ENCODE measurements at places on chromosomes 7 and 10. TPM values are rescaled to one million over a fixed set of nuclear protein-coding genes. Genes with fewer than 3 reads are reported as not detected.

Gene NKX2-3
- polyA plus RNA-seq, result not detected

Gene VWDE
- polyA plus RNA-seq, result 3.1 TPM

Gene SOSTDC1
- polyA plus RNA-seq, result 60.6 TPM

Gene KCNMA1
- 4.1 TPM for polyA plus RNA-seq

Gene NME8
- polyA plus RNA-seq, result 0.28 TPM

DNA sequence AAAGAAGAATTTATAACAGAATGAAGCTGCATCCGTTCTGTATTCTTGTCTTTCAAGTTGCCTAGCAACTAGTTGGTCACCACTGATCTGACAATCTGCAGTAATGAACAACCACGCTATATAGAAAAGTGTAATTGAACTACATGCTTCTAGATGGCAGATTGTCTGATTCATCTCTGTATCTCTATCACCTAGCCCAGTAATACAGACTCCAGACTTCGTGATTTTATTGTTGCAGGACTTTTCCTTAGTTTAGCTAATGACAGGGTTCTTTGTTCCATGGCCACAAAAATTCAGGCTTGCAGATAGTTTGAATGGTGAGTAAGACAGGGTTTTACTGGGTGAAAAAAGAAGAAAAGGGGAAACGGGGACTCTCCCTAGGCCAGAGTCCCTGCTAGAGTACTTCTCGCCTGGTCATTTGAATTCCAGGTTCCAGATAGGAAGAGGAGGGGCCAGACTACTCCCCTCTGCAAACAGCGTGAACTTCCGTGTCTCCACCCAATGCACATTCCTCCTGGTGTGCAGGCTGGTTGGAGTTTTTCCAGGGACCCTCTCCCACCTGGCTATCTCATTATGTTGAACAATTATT is 45.9 kb downstream of the COL1A2 start:
- DNase-seq, result no peak

DNA sequence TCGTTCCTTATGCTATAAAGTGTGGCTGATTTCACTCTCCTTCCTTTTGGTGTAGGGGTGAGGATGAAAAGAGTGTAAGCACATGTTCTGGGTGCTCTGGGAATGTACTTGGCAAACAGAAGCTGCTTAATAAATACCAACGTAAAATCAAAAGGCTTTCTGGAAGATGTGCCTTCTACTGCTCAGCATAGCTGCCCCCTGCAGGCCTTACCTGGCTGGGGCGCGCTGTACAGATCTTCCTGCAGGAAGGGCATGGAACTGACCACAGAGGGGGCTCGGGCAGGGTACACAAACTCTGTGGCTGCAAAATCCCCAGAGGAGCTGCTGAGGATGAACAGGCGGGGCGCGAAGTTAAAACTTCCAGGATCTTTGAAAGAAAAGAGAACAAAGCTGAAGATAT is 169.4 kb downstream of the SVIL start:
- no peak for DNase-seq

- no peak for DNase-seq
Measured at GRCh38 chr7:130791746-130792145, 57.7 kb upstream of the KLF14 start.

DNA sequence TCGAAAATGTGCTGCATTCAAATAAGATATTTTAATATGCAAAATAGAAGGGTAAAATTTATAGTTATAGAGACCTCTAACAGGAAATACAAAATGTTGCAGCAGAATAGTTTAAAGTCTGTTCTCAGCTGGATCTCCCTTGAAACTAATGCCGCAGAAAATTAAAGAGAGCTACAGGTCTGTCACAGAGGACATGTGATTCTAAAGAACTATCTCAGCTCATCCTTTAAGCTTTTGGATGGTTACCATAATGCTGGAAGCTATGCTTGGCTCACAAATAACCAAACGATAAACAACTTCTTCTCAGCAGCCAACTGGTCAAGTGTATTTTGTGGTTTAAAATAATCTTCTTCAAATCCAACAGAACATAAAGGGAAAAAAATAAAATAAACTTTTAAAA is 353.0 kb downstream of the PARD3 start:
- DNase-seq, result no peak
